ENCODE measurements at places on chromosomes 3 and 15.

- DNase-seq, result no peak
Observed at GRCh38 chr15:90711418-90711824, 5.7 kb upstream of the BLM start.

DNA sequence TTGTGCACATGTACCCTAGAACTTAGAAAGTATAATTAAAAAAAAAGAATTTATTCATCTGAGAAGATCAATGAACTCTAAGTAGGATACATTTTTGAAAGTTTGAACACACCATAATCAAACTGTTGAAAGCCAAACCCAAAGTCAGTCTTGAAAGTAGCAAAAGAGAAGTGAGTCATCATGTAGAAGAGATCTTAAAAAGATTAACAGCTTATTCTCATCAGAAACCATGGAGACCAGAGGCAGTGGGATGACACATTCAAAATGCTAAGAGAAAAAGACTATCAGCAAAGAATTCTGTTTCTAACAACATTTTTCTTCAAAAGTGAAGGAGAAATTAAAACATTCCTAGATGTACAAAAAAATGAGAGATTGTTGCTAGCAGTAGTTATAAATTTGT is 60.7 kb downstream of the TIMP4 start:
- no peak for DNase-seq

GRCh38 chr15:62510791-62511190 is 345.7 kb upstream of the C2CD4B start:
- no peak for DNase-seq

DNA sequence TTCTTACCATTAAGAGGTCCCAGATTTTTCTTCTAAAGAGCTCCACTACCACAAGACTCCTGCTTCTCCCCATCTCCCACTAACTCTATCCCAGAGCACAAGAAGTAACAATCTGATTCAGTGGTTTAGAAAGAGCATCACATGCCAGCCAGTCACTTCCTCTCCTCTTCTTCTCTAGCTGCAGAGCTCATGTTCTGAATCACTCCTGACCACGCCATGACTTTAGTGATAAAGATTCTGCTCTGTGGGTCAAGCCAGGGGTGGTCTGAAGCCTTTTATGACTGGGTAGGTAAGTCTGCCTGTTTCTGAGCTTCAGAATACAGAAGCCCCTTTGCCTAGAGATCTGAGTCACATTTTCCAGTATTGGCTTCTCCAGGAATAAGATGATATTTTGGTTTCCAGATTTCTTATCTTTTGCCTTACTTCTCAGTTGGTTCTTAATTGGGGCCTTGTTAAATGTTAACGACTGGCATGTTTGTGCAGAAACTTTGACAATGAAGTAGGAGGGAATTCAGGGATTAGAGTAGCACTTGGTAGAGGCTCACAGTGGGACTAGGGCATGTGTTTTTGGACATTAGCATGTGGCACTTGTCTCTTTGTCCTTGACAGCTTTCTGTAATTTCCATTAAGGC is 27.6 kb upstream of the ADAMTSL3 start:
- DNase-seq, result no peak

GRCh38 chr3:57890874-57891273 is 117.3 kb upstream of the FLNB start:
- no peak for DNase-seq

DNA sequence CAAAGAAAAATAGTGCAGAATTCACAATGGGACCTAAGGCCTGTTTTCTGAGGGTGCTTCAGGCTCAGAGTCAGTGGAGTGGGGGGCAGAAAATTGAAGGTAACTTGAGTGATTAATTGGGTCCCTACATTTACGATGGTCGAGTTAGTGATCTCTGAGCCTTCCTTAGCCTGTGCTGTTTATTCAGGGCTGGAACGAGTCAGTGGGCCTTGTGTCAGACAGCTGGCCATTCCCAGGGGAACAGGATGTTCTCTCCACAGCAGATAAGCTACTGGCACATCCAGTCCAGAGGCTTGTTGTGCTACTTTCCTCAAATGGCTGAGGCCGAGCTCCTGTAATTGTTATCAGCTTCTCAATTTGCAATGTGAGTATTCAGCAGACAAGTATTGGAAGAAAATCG is 29.2 kb upstream of the CNTN3 start:
- no peak for DNase-seq

Measured in activated CD8-positive, alpha-beta memory T cell treated with anti-CD3 and anti-CD28 coated beads for 48 hours (primary cell).